ENCODE measurements at places on chromosomes 12 and 14. TPM values are rescaled to one million over a fixed set of nuclear protein-coding genes. Genes with fewer than 3 reads are reported as not detected.

The IFI27 gene
- total RNA-seq = 15.5 TPM

The A2M gene
- 84.9 TPM for total RNA-seq

The MORN3 gene
- 0.80 TPM for total RNA-seq

The TRIM9 gene
- 6.3 TPM for total RNA-seq

The DPPA3 gene
- total RNA-seq = not detected

The OR4K17 gene
- not detected for total RNA-seq

DNA sequence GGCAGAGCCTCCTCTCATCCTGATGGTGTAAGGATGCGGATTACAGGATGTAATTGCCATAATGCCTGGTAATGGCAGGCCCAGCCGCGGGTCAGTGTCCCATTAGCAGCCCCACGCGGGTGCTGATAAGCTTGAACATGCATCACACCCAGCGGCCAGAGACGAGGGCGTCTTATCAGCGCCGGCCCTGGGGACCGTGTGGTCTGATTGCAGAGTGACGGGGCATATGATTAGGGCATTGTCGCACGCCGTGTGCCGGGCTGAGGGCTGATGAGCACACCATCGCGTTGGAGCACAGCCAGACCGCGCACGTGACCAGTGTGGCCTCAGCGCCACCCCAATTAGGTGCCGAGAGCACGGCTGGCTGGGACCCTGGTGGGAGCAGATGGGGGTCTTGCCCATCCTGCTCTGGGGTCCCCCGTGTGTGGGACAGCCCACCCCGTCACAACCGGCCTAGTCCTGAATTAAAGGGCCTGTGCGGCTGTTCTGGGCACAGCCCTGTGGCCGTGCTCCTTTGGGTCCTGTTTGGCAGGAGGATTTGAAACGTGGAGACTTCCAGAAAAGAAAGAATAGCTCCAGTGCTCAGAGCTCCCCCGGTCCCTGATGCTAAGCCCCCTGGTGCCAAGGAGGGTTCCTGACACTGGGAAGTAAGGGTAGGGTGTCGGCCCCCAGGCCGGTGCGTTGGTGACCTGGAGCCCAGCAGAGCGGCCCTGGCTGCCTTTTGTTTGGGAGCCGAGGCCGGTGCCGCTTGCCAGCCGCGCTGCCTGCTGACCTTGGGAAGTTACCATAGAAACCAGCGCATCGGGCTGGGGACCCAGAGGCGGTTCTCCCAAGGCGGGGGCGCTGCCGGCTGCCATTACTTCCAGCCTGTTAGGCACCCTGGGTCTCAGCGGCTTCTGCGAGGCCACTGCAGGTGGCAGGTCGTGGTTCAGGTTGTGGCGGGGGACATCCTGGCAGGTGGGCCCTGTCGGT is 20.7 kb downstream of the KIF26A start:
- no peak for DNase-seq

- no peak for DNase-seq
These were observed 36.5 kb upstream of the TMPRSS12 start for GRCh38 chr12:50806176-50806575.

- no peak for DNase-seq
These were observed 15.5 kb downstream of the MANSC1 start for GRCh38 chr12:12334367-12335040.

DNA sequence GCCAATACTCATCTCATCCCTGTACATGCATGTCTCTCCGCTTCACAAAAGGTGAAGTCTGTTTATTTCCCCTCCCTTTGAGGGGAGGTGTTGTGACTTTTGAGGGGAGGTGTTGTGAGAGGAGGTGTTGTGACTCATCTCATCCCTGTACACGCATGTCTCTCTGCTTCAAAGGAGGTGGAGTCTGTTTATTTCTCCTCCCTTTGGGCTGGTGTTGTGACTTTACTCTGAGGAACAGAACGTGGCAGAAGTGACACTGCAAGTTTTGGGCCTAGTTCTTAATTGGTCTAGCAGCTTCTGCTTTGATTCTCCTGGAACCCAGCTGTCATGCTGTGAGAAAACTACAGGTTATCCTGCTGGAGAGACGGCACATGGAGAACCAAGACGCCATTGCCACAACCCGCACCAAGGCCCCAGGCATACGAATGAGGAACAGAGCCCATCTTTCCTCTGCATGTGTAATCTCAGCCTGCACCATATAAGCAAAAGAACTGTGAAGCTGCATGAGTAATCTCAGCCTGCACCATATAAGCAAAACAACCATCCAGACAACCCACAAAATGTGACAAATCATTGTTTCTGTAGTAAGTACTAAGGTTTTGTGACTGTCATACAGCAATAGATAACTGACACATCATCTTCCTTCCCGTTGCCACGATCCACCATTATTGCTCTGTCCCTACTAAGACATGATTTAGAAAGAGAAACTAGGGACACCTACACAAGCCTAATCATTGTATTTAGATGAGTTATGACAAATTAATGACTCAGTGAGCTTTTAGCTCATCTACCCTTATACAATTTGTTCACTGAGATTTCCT is 30.0 kb downstream of the GALNT4 start:
- DNase-seq = no peak

GRCh38 chr14:30983858-30984257 is 41.6 kb upstream of the AP4S1 start:
- no peak for DNase-seq

DNA sequence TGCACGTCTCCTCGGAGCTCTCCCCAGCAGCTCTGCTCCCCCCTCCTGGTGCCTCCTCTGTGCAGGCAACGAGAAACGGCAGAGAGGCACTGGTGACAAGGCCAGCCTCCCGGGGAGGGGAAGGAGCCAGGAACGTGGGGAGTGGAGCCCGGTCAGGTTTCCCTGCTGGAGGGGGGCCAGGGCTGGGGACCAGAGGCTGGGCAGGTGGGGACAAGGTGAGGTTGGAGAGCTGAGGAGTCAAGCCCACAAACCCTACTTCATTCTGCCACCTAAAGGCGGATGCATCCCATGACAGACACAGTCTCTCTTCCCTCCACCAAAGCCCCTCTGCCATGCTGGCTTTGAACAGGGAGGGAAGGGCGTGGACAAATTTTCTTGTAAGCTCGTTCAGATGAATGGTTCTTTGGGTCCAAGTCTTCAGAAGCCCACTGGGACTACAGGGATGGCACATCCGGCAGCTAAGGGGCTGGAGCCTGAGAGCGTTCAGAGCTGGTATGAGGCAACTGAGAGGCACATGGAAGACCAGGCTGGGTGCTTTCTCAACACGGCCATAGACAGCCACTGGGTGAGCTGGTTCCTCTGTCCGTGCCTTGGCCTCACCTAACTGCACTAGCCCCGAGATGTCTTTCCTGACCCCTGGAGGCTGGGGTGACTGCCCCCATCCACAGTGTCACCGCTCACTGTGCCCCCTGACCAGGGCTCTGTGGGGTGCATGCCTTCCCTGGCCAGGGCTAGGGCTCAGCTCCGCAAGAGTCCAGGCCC is 105.9 kb downstream of the RBM19 start:
- DNase-seq = no peak

- no peak for DNase-seq
These were observed 115.0 kb upstream of the EGLN3 start for GRCh38 chr14:34065690-34066391.

DNA sequence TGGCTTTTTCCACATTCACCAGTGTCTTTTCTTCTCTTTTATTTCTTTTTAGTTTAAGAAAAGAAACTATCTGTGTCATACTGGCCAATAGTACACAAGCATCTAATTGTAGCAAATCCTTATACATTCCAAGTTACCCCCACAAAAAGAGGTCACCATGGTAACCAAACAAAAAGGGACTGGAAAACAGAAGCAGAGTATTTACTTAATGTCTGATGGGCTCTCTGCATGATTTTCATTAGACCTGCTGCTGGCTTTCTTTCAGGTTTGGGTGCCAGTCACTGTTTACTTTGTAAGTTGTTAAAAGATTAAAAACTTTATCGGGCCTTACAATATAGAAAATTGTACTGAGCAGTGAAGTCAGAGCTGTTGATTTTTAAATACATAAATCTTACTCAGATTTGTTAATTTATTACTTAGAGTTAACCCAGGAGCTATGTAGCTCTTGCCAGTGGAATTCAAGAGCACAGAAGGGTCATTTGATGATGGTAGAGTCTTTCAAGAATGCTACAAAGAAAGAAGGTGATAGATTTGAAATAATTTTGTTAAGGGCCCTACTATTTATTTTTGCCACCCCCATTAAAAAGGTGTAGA is 123.9 kb downstream of the BRMS1L start:
- no peak for DNase-seq

DNA sequence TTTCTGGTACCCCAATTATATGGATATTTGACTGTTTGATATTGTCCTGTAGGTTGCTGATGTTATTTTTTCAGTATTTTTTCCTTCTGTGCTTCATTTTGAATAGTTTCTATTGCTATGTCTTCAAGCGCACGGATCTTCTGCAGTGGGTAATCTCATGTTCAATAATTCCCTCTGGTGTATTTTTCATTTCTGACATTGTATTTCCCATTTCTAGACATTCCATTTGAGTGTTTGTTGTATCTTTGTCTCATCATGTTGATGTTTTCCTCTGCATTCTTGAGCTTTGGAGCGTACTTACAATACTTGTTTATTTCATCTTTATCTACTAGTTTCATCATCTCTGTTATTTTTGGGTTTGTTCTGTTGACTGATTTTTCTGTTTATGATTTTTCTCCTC is 22.0 kb downstream of the TSPAN9 start:
- no peak for DNase-seq

DNA sequence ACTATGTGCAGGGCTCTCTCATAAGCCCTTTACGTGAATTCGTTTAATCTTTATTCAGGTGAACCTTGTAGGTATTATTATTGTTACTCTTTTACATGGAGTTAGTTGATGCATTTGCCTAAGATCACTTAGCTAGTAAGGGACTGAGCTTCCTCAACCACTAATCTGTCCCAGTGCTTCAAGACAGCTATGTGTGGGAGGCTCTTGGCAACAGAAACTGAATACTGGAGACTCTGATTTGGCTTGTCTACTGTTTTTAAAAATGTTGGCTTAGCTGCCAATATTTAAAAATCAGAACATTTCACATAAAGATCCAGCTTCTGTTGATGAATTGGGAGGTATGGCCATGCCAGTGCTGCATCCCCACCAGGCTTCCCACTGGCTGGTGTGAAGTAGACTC is 6.8 kb downstream of the KNTC1 start:
- no peak for DNase-seq

Data from type B pancreatic cell (in vitro differentiated cells).